Neural progenitor cell (in vitro differentiated cells): ENCODE measurements at places on chromosomes 3 and 15.

DNA sequence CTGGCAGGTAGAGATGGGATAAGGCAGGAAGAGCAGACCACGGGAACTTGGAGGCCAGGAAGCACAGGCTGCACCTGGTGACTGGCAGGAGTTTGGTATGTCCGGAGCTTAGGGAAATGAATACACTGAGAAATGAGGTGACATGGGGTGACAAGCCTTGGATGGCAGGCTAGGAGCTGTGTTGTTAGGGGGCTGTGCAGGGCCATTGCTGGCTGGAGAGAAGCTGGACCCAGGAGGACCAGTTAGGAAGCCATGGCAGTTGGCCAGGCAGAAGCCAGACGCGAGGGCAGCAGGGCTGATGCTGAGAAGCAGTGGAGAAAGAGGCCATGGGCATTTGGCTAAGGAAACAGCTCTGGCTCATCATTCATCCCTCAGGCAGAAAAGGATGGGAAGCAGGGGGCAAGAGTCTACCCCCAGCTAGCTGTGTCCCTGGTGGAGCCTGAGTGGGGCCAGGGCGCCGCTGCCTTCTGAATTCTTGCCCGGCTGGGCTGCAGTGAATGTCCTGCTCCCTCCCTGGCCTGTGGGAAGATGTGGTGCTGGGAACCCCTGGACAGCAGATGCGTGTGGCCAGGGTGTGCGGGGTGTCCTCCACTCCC, 255.8 kb downstream of the FAM43A start:
- no peak for DNase-seq

GRCh38 chr15:88272421-88272820, 15.9 kb upstream of the NTRK3 start:
- no peak for DNase-seq

DNA sequence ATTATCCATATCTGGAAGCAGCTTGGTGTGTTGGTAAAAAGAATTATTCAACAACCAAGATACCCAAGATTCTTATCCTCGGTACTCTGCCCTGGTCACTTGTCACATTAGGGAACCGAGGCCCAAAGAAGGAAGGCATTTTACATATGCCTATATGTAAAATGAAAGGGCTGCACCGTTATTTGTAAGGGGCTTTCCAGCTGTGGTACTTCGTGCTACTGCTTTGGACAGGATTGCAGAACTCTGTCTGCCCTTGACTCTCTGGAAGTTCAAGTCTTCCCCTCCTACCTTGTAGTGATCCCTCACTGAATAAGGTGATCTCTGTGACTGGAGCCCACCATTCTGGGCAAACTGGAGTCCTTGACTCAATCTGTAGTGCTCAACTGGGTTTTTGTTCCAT, 198.9 kb upstream of the TOPAZ1 start:
- DNase-seq, result no peak

DNA sequence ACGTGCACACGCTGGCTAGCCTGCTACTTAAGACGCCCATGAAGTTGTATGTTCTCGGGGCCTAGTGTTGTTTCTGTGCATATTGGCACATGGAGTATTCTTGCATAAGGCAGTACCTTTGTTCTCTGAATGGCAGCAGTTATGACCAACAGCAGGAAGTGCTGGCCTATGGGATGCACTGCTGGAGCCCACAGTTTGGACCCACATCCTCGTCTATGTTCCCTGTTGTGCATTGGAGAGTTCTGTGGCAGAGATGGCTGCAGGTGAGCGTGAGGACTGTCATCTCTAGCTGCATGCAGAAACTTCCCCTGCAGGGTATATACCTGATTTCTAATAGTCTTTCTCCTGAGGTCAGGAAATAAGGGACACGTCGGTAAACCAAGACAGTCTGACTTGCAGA, 81.8 kb downstream of the CHRNA7 start:
- DNase-seq, result no peak

GRCh38 chr3:76372497-76372896, 587.1 kb upstream of the ZNF717 start:
- no peak for DNase-seq

DNA sequence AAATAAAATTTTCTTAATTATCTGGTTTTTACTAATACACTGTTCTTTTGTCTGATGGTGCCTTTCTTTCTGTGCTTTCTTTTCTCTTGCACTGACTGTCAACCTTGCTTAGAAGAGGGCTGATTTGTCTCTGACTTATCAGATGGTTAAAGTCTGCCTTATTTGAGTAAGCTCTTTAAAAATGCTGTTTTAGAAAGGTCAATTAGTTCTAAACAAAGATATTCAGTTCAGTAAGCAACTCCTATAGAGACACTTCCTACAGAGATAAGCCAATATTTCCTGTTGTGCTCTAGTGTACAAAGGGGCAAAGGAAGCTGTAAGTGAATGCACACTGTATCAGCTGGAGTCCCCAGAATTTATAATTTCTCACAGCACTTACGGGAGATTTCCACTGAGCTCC, 153.4 kb upstream of the TSPAN3 start:
- peak; percentile 62 for DNase-seq

DNA sequence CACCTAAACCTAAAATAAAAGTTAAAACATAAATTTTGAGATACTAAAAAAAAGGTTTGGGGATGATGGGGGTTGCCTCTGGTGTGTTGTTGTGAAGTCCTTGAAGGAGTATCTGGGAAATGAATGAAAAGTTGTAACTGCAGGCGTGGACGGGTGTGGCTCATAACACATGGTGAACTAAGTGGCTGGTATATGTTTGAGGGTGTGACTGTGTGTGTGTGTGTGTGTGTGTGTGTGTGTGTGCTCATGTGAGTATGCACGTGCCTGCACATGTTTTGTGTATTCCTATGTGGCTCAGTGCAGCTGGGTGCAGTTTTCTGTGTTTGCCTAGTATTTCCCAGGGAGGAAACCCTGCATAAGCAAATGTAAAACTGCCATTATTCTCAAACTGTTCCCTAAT, 229.9 kb upstream of the TRIM42 start:
- no peak for DNase-seq

DNA sequence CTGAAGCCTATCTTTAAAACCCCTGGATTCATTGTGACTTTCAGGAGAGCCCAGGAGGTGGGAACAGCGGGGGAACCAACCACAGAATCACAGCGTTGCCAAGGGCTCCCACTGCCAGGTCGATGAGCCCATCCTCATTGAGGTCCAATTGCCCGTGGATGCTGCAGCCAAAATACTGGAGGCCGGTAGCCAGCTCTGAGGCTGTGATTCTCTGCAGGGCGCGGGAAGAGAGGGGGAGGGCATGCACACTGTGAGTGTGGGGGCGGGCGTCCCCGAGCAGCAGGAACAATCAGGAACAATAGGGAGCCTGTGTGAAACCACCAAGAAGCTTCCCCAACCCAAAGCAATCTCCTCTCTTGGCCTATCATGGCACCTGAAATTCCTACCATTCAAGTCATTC, 53.4 kb downstream of the FEM1B start:
- peak; percentile 55 for DNase-seq

- no peak for DNase-seq
Measured at GRCh38 chr3:35894735-35895134, 255.4 kb downstream of the ARPP21 start.
